ENCODE measurements at places on chromosomes 13 and 19.

DNA sequence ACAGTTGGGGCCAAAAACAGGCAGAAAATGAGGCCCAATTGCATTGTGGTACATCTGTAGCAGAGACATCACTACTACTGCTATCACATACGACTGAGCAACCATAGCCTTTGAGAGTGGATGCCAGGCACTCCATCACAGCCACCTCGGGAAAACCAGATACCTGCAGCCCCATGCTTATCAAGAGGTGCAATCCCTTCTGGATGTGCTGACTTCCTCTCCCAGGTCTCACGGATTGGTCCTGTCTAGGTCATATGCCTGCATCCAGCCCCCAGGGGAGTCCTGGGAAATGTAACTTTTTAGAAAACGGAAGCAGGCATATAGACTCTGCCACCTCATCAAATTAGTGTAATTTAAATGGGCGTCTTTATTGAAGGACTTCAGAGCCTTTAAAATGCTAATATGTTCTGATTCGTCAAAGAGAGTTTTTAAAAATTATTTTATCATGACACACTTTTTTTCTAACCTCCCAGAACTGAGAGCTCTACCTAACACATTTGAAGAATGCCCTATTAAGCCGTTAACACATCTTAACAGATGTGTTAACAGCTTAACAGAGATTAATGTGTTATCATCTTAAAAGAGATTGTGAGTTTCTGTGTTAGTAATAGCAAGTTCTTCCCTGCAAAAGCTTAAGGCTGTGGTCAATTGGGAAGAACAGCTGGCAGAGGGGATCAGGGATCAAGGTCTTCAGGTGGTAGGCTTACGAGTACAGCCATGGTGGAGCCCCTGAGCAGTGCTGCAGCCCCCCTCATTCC is 63.9 kb downstream of the DLEU7 start:
- no peak for DNase-seq

GRCh38 chr19:2266183-2266993 is 10.2 kb upstream of the JSRP1 start:
- DNase-seq: peak; percentile 93

- DNase-seq: peak; percentile 31
These were observed 3.8 kb downstream of the RFXAP start for GRCh38 chr13:36822785-36823184.

GRCh38 chr13:103243495-103243894 is 177.3 kb upstream of the SLC10A2 start:
- DNase-seq: no peak

DNA sequence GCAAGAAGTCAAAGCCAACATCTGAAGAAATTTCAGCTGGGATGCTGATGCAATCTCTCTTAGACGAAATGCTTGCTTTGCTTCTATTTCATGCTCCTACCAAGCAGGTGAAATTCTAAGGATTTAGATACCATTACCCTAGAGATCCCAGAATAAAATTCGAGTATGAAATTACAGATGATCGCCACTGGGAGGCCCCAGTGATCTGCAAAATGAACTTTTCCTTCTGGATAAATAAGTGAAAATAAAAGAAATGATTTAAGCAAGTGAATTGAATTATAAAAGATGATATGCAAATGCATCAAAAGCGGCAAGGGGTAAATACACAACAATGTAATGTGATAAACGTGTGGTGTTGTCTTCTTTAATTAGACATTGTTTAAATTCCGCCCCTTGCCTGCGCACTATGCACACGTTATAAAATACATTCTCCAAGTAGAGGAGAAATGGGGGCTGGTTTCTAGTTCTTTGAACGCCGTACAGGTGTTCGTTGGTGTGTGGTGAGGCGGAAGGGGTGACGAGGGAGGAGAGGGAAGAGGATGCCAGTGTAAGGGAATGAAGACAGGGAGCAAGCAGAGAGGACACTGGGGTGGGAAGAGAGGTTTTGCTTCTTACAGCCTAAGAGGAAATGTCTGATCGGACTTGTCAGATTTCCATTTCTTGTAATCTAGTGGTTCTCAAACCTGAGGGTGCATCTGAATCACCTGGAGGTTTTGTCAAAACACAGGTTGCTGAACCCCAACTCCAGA is 58.0 kb downstream of the ERCC5 start:
- no peak for DNase-seq

GRCh38 chr13:33794576-33794975 is 23.4 kb upstream of the RFC3 start:
- DNase-seq: no peak

DNA sequence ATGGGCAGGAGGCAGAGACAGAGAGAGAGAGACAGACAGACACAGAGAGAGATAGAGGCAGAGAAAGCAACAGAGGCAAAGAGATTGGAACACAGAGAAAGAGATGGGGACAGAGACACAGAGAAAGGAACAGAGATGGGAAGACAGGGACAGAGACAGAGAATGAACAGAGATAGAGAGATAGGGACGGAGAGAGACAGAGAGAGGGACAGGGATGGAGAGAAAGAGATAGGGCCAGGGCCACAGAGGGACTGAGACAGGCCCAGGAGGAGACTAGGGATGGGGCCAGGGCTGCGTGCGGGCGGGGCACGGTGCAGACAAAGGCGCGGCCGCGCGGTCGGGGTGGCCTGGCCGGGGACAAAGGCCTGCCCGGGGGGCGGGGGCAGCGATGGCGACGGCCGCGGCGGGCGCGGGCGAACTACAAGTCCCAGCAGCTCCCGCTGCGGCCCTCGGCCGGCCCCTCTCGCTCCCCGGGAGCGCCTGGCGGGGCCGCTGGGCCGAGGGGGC is at the start of gene ZNF358:
Gene ZNF358 (plus strand): TSS at position 459 of the 507 bp plus-strand sequence. CDS start 3,140 bp downstream, outside the sequence.
- no peak for DNase-seq

- no peak for DNase-seq
These were observed 142.4 kb downstream of the MYCBP2 start for GRCh38 chr13:77184455-77184854.

DNA sequence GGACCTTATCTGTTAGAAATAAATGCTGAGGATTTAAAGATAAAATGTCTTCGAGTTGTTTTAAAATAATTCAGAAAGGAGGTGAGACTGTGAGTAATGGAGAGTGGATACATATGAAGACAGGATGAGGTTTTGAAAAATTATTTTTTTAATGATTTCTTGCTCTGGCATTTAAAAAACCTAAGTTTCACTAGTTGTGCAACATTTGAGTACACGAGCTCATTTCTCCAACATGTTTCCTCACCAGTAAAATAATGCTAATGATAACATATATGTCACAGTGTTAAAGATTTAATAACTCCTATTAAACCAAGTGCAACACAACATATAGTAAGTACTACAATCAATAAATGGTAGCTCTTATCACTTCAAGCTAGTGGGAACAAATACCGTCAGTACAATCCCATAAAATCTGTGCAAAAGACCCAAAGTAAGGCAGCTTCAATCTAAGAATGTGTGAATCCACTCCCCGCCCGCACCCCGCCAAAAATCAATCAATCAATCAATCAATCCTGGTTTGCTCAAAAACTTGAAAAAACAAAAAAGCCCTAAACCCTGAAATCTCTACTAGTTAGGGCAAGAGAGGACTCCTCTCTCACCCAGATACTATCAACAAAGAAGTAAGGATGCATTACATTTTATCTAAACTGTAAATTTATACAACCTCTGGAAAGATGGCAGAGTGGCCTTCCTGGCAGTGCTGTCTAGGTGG is 1.3 kb downstream of the ALG5 start:
- no peak for DNase-seq

- DNase-seq: no peak
These were observed 44.9 kb downstream of the ZNF823 start for GRCh38 chr19:11693505-11694499.

GRCh38 chr19:46629546-46630025 is 4.7 kb upstream of the PTGIR start:
- DNase-seq: peak; percentile 28

DNA sequence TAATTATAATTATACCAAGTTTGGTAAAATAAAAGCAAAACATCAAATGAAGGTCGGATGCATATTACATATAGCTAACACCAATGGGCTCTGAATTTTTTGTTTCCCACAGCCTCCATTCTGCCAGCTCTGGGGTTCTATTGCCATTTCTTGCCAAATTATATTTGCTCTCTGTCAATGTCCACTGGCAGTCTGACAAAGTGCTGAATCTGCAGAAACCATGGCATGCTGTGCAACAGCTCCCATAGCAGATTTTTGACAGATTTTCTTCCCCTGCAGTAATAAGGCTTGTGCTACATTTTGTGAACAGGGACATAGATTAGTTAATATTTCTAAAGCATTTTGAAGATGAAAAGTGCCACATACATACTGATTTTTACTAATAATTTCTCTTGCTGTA is 1102.1 kb downstream of the DIAPH3 start:
- DNase-seq: no peak

DNA sequence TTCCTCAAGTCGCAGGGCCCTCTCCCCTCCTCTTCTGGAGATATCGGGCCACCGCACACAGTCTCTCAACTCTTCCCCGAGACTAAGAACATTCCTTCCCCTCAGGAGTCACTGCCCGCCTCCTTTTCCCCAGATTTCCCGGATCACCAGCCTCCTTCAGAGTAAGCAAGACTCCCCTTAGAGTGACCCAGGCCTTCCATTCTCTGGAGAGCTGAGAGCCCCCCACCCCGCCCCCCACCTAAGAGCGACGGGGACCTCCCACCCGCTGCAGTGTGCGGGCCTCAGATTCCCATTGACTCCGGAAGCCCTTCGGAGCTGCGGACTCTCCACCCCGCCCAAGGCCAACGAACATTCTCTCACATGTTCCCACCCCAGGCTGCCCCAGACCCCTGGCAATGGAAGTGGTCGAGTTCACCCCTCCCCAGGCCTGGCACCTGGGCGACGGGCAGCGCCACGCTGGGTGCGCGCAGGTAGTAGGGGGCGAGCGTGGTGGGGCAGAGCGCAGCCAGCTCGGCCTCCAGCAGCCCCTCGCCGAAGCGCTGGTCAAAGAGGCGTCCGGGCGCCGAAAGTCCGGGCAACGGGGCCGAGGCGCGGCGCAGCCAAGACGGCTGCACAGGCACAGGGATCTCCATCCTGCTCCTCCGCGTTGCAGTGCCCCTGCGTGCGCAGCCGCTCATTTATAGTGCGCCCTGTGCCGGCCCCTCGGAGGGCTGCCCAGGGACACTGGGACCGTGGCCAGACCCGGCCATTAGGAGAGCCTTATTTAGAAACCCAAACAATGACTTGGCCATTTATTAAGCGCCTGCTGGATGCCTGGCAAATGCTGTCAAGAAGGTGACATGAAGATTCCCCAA is at the start of gene HSPB6:
Gene HSPB6 (minus strand): TSS at position 653 of the 854 bp plus-strand sequence. CDS start 21 bp downstream, at position 632.
- DNase-seq: no peak

DNA sequence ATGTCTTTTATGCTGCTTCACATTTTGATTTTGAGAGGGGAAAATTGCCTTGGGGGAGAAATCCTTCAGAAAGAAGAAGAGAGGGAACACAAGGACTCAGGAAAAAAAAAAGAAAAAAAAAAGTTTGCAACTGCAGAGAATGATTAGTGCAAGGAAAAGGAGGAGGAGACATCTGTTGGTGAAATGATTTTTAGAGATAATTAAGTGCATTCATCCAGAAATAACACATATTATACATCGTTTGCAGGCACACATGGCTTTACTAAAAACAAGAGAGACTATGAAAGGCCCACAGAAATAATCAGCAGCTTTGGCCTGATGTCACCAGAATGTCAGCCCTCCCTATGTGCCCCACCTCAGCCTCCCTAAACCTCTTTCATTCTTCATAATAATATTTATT is 1058.2 kb downstream of the PCDH9 start:
- DNase-seq: no peak

DNA sequence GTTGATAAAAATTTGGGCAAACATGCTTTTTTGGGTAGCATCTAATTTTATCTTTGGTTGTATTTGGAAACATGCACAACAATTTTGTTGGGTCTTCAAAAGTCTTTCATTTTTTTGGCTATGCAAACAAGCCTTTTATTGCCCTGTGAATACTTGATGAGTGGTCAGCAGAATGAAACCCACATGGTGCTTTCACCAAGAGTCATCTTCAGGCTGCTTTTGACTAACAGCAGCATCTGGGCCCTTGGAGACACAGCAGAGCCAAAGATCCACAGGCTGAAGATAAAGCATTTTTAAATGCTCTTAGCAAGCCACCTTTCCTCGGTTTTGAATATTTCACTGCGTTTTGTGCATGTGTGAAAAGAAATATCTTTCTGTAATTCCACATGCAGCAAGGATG is 154.9 kb downstream of the FGF9 start:
- DNase-seq: no peak

GRCh38 chr13:112655913-112656312 is 33.9 kb upstream of the ATP11A start:
- DNase-seq: peak; percentile 33

DNA sequence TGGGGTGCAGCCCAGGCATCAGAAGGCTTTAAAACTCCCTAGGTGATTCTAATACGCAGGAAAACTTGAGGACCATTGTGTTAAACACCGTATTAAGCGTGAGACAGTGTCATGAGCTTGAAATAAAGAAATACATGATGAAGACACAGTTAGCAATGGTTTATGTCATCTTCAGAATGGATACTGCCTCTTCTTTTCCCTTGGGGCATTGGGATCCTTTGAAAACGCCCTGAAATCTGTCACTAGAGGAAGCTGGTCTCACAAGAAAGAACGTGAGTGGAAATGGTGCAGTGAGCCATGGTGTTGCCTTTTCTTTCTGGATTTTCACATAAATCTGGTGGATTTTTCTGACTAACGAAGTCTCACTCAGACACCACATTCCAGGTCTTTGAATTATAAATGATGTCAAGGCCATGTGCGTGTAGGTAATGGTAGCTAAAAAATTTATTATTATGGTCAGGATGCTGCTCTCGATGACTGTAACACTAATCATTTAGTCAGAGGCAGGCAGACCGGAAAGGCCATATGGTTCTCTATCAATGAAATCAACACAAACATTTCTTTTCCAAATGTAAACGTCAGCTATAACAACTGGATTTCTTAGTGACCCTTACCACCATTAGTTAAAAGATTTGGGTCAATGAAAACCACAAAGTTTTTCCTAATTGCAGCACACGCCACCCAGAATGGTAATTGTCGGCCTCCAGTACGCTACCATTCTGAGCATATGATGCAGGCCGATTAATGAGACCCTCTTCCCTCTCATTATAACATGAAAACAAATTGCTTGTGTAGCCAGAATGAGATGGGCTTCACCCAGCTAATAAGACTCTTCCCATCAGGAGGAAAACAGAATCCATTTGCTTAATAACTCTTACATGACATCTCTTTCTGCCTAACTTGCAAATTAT is 105.6 kb downstream of the SLC7A1 start:
- no peak for DNase-seq

DNA sequence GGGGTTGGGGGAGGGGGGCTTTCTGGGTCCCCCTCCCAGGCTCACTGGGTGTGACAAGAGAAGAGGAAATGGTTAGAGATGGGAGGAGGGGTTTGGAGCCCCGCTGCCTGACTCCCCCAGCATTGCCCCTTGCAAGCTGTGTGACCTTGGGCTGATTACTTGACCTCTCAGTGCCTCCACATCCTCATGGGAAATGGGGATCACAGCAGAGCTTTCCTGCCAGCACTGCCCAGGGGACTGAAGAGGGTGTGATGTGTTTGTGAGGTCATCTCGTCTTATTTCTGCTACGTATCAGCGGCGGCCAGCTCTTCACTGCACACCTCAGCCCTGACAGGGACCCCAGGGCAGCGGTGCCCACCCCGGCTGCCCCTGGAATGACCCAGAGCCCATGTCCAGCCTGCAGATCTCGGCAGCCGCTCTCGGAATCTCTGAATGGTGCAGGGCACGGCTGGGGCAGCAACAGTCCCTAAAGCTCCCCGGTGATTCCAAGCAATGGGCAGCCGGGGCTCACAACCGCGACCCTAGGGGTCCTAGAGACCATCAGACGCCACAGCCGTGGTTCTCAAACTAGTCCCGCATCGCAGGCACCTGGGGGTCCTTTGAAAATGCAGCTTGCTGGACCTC is 8.4 kb downstream of the PNMA8B start:
- DNase-seq: no peak

GRCh38 chr19:7643031-7643415 is 6.1 kb downstream of the STXBP2 start:
- no peak for DNase-seq

GRCh38 chr13:95650696-95651095 is 6.2 kb upstream of the DZIP1 start:
- DNase-seq: no peak

Measured in hematopoietic multipotent progenitor cell treated with erythropoietin and hydrocortisone succinate and interleukin-3 and kit ligand, for 17 days (in vitro differentiated cells).